ENCODE measurements at places on chromosomes 12 and 14.
A peak's percentile ranks its signal among the peaks of the same experiment; 100 is the strongest.

GRCh38 chr12:19382111-19382526 is 57.2 kb upstream of the AEBP2 start:
- DNase-seq: no peak

- no peak for DNase-seq
Observed at GRCh38 chr14:68291820-68292219, 472.2 kb downstream of the RAD51B start.

DNA sequence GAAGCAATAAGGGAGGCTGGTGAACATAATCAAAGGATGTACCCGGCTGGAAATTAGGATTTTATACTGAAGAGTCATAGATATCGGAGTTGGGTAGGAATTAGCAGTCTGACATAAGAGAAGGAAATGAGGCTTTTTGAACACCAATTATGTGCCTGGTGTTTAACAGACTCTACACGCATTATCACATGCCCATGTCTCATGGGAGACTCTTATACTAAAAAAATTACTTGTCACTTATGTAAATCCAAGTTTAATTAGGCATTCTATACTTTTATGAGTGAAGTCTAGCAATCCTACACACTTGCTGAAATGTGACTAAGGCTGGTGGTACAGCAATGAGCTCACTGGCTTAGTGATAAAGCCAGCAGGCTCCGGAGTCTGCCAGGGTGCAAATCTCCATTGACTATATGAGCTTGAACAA is 93.5 kb downstream of the NUAK1 start:
- DNase-seq: no peak

DNA sequence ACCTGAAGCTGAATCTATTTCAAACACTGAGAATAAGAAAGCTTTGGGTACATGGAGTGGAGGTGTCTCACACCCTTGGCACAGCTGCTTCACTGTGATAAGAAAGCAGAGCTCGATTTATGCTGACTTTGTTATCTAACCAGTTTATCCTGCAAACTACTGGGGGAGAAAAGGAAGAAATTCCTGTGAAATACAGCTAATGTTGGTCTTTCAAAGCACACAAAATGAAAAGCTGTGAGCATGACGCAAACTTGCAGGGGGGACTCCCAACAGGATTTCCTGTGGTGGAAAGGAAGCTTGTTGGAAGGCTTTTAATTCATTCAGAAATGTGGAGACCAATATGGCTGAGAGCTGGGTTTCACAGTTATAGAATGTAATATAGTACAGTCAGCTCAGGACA is 53.4 kb downstream of the SRGAP1 start:
- peak; percentile 16 for DNase-seq

- DNase-seq: no peak
Observed at GRCh38 chr12:111585690-111586089, 13.4 kb downstream of the ATXN2 start.

- no peak for DNase-seq
Observed at GRCh38 chr12:58009405-58010195, 68.2 kb downstream of the ATP23 start.

DNA sequence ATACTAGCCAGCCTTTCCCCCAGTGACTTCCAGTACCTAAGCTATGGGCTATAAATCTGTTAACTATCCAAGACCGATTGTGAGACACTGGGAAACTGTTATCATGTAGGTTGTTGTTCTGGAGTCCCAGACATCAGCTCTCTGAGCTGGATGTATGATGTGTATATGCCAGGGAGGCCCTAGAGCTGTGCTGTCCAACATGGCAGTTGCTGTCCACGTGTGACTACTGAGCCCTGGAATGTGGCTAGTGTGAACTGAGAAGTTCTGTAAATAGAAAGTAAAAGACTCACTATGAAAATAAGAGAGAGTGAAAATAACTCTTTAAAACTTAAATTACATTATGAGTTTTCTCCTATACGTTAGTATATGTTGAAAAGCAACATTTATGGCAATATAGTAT is 755.8 kb upstream of the FBXO33 start:
- no peak for DNase-seq

- DNase-seq: no peak
Observed at GRCh38 chr12:69423037-69423905, 46.9 kb upstream of the FRS2 start.

GRCh38 chr14:65487783-65488494 is 75.4 kb downstream of the FUT8 start:
- no peak for DNase-seq

DNA sequence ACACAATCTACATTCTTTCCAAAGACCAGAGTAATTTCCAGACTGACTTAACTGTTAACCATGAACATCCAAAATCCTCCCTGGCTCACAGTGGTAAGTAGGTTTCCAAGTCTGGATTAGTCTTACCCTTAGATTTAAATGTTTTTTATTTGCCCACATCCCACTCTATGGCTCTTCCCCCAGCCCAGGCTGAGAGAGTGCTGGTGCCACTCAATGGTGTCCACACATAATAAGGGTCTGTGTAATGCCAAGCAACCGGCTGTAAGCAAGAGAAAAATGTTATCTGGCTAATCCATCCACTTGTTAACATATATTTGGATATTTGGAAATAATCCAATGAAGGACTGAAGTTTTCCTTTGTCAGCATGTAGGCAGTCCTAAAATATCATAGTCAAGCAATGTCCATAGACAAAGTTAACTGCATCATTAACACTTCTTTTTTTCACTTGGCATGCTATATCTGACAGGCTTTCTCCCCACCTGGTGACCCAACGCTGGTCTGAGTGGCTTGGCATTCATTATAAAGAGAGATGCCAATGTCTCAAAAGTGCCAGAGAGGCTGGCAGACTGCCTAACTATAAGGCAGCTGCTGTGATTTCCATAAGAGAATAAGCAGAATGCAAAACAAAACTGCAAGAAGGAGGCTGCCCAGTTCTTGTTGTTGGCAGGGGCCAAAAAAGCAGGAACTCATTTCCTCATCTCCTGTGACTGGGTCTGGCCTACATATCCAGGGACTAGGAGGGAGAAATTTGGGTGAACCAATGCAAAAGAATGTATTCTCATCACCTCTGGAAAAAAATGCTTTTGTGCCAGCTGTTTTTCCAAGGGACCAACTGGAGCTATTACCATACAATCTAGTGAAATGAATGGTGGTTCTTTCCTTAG is 13.9 kb upstream of the HOXC13 start:
- DNase-seq: no peak

GRCh38 chr14:77573964-77574363 is 42.5 kb downstream of the SPTLC2 start:
- DNase-seq: no peak

GRCh38 chr12:27193106-27193505 is 51.0 kb upstream of the STK38L start:
- DNase-seq: no peak

- DNase-seq: no peak
Observed at GRCh38 chr12:132384916-132385774, 55.8 kb upstream of the GALNT9 start.

GRCh38 chr12:107025671-107026070 is 38.7 kb upstream of the MTERF2 start:
- DNase-seq: no peak

GRCh38 chr12:10705655-10706054 is 17.5 kb downstream of the YBX3 start:
- no peak for DNase-seq

GRCh38 chr14:83470959-83471695 is 1937.5 kb upstream of the SEL1L start:
- no peak for DNase-seq

DNA sequence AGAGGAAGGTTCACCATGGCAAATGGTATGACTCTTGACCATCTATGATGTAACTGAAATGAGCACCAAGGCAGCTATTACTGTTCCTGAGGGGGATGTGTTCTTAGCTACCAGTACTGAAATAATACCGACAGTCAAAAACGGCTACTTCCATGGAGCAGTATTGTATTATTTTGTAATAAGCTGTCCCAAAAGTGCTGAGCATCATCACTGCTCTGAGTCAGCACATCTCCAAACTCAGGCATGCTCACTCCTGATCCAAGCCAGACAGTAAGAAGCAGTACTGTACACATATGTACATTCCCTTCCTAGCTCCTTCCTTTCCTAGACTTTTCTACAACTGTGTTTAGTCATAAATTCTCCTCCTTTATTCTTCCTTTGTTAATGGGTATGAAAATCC is 8.6 kb downstream of the VTI1B start:
- no peak for DNase-seq

- no peak for DNase-seq
Observed at GRCh38 chr14:41663473-41663850, 56.8 kb downstream of the LRFN5 start.

DNA sequence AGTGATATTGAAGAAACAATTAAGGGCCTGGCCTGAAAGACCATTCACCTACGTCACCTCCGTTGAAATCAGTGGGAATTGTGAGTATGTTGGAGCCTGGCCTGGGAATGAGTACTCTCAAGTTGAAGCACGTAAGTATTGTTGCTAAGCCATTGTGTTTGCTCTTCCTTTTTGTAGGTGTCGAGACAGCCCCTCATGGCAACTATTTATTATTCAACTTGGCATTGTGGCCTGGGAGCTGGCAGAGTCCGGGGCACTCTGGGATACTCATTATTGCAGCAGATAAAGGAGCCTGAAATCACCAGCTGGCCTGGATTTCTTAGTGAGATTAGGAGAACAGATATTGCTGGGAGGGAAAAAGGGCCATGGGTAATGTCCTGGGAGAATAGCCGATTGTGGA is 147.4 kb downstream of the C12orf75 start:
- DNase-seq: no peak

DNA sequence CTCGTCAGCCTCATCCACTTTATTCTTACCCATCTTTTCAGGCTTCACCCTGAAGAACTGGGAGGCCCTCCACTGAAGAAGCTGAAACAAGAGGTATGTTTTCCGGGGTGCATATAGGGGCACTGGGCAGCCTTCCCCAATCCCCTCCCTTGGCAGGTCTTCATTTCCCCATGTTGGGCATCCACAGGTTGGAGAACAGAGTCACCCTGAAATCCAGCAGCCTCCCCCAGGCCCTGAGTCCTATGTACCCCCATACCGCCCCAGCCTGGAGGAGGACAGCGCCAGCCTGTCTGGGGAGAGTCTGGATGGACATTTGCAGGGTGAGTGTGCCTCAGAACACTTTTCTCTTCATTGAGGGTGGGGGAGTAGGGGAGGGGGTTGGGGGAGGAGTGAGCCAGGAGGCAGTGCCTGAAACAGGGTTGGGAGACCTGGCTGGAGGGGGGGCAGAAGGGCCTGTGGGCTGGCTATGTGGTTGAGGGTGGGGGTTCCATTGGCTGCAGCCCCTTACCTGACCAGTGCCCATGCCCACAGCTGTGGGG is 4.0 kb downstream of the NAB2 start:
- no peak for DNase-seq

GRCh38 chr12:14769466-14769968 is 33.8 kb downstream of the WBP11 start:
- DNase-seq: peak; percentile 25

DNA sequence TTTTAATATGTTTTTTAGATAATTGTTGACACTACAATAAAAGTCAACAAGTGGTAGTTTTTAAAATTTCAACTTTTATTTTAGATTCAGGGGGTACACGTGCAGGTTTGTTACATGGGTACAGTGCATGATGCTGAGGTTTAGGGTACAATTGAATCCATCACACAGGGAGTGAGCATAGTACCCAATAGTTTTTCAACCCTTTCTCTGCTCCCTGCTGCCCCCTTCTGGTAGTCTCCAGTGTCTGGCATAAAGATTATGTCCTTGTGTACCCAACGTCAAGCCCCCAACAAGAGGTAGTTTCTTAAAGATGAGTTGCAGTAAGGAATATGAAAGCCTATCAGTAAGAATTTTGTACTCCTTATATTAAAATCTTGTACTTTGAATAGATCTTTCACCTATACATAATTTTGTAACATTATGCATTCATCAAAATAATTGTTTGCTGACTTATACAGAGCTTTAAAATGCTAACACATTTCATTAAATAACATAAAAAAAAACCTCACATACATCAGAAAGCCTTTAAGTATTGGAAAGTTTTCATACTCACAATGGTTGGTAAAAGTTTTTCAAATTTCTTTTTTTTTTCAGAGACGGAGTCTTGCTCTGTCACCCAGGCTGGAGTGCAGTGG is 5.4 kb upstream of the RALGAPA1 start:
- peak; percentile 80 for DNase-seq

DNA sequence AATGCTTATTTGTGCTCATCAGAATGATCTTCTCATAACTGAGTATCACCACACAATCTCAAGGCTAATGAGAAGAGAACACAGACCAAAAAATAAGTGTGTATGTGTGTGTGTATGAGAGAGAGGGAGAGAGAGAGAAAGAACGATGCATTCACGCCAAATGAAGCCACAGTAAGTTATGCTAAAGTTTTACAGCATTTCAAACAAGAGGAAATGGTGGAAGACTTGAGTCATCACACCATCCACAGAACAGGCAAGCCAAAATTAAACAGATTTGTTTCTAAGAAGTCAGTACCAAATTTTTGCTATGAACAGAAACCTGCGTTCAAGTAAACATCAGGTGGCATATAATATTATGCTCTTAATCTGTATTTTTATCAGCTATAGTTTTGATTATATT is 141.2 kb downstream of the MED13L start:
- DNase-seq: peak; percentile 29

GRCh38 chr14:67663633-67664032 is 10.8 kb downstream of the VTI1B start:
- DNase-seq: peak; percentile 37

- no peak for DNase-seq
Observed at GRCh38 chr12:108772891-108773797, 41.8 kb upstream of the CORO1C start.

DNA sequence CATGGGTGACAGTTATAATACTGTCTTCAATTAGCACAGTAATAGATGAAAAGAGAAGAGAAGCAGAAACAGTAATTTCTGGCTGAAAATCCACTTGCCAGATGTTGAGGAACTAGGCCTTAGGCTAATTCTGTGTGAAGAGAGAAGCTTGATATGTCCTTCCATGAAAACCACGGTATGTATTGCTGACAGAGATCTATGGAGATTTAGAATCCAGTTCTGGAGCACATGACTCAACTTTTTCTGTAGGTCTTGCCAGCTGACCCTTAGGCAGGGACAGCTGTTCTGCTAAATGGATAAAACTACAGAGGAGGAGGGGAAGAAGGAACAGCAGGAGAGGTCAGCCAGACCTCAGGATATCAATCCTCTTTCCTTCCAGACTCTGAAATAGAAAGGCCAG is 211.5 kb downstream of the PRKD1 start:
- DNase-seq: no peak

GRCh38 chr12:57276935-57277563 is 26.1 kb upstream of the STAC3 start:
- peak; percentile 21 for DNase-seq

GRCh38 chr12:16163146-16163545 is 114.3 kb downstream of the SLC15A5 start:
- DNase-seq: no peak

- DNase-seq: no peak
Observed at GRCh38 chr14:74649673-74650072, 37.6 kb upstream of the LTBP2 start.

DNA sequence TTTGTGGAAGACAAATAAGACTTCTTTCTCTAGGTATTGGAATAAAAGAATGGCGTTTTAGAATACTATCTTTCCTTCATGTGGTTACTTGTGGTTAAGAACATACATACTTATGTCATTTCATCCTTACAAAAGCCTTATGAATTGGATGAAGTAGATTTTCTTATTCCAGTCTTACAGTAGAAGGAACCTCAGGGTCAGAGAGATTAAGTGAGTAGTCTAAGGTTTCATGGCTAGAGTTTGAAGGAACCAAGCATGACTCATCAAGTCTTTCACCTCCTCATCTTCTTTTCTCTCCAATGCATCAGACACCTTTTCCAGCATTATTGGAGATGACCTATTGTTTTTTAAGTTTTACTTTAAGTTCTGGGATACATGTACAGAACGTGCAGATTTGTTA is 92.9 kb upstream of the NEDD1 start:
- no peak for DNase-seq
